ENCODE measurements at places on chromosomes 2 and 18. TPM values are rescaled to one million over a fixed set of nuclear protein-coding genes. Genes with fewer than 3 reads are reported as not detected.
A peak's percentile ranks its signal among the peaks of the same experiment; 100 is the strongest.

DNA sequence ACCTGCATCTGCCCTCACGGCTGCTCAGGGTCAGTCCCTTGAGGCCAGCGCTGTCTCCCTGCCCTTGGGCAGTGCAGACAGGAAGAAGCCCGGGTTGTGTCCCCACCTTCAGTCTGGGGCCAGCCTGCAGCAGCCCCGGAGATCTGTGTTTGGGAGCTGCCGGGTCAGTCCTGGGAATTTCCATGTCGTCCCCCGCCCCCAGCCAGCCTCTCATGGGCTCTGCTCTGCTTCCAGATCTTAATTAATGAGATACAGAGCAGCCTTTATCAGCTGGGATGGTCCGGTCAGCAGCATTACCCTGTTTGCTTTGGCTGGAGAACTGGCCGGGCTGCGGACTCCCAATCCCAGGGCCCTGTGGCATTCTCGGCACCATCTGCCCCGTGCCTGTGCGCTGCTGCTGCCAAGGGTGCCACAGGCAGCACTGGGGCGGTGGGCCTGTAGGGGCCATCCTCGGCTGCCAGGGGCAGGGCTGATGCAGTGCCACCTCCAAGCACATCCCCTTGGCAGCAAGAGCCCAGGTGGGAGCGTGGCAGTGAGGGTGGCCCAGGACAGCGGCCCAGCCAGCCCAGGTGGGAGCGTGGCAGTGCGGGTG lies 2.4 kb downstream of the BOK start:
- DNase-seq: no peak
- no peaks in the 10 kb centered on the region for H3K36me3 ChIP-seq
- peaks cover 34% of the 10 kb centered on the region for H3K4me1 ChIP-seq
- H3K27me3 ChIP-seq: no peaks in the 10 kb centered on the region
- H3K4me3 ChIP-seq: no peak overlapping the region
- H3K27ac ChIP-seq: peak overlapping the region; percentile 86

- no peaks in the 10 kb centered on the region for H3K36me3 ChIP-seq
- no peak for DNase-seq
- H3K4me1 ChIP-seq: no peaks in the 10 kb centered on the region
- no peaks in the 10 kb centered on the region for H3K27me3 ChIP-seq
Measured at GRCh38 chr2:231655488-231655887, 52.8 kb upstream of the PTMA start.

GRCh38 chr18:23069481-23069880 lies 65.8 kb upstream of the CABLES1 start:
- H3K36me3 ChIP-seq: no peaks in the 10 kb centered on the region
- no peak overlapping the region for H3K4me3 ChIP-seq
- no peak for DNase-seq
- H3K27me3 ChIP-seq: no peaks in the 10 kb centered on the region
- no peak overlapping the region for H3K27ac ChIP-seq

- H3K27me3 ChIP-seq: no peaks in the 10 kb centered on the region
- no peaks in the 10 kb centered on the region for H3K36me3 ChIP-seq
- no peak overlapping the region for H3K27ac ChIP-seq
- DNase-seq: no peak
Measured at GRCh38 chr2:156511803-156512202, 75.6 kb downstream of the GPD2 start.

DNA sequence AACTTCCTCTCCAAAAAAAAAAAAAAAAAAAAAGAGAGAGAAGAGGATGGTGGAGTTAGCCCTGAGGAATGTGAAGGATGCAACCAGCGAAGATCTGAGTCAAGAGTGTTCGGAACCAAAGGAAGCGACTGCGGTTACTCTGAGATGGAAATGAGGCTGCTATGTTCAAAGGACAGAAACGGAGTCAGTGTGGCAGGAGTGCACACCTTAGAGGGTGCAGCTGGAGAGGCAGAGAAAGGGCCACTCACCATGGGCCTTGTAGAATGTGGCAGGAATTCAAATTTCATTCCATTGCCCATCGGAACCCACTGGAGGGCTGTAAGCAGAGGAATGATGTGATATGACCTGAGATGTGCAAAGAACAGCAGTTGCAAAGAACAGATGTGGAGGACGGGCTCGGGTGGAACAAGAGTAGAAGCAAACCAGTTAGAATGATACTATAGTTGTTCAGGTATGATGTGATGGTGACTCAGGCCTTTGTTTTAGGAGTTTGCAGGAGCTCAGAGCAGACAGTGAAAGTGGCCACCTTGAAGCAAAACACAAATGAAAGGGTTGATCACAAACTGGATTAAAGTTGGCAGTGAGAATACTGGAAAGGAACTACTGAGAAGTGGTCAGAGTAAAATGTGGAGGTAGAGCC lies 22.6 kb downstream of the ITGA6 start:
- H3K4me1 ChIP-seq: peaks cover 6% of the 10 kb centered on the region
- H3K27me3 ChIP-seq: no peaks in the 10 kb centered on the region
- no peaks in the 10 kb centered on the region for H3K36me3 ChIP-seq
- H3K27ac ChIP-seq: no peak overlapping the region
- no peak overlapping the region for H3K4me3 ChIP-seq

Gene PLB1
- 6.1 TPM for total RNA-seq

DNA sequence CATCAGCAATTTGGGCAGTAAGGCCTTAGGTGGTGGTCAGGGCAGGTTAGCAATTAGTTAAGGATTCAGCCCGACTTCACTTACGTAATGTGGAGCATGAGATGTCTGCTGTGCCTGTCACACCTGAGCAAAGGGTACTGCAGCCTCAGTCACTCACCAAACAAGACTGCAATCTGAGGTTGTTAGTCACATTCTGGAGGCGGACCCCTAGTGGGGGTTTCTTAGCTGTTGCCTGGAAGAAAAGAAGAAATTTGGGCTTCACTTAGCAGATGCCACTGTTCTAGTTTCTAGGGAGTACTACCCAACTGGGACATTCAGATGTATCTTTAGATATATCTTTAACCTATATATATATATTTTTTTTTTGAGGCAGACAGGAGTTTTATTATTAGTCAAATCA lies 529.9 kb downstream of the SLC4A3 start:
- H3K27ac ChIP-seq: no peak overlapping the region
- no peaks in the 10 kb centered on the region for H3K4me1 ChIP-seq
- no peak overlapping the region for H3K4me3 ChIP-seq
- no peaks in the 10 kb centered on the region for H3K27me3 ChIP-seq
- no peaks in the 10 kb centered on the region for H3K36me3 ChIP-seq

Gene VWA3B
- 7.8 TPM for total RNA-seq

DNA sequence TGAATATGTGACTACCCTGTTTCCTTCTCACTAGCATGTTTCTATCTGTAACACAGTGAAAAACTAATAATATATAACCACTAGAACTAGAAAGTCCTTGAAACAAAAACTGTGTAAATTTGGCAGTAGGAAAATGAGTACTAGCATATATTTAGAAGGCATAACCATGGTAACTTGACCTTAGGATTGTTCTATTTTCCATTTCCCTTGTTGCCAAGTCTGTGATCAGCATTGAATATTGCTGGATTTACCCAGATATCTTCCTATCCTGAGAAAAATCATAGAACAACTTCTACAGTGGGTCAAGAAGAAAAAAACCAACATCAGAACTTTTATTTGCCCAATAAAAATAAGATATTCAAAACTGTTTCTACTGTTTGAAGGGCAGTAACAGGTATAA lies 563.9 kb upstream of the NRXN1 start:
- no peak overlapping the region for H3K4me3 ChIP-seq
- DNase-seq: no peak
- H3K27ac ChIP-seq: no peak overlapping the region
- no peaks in the 10 kb centered on the region for H3K4me1 ChIP-seq
- no peaks in the 10 kb centered on the region for H3K27me3 ChIP-seq

DNA sequence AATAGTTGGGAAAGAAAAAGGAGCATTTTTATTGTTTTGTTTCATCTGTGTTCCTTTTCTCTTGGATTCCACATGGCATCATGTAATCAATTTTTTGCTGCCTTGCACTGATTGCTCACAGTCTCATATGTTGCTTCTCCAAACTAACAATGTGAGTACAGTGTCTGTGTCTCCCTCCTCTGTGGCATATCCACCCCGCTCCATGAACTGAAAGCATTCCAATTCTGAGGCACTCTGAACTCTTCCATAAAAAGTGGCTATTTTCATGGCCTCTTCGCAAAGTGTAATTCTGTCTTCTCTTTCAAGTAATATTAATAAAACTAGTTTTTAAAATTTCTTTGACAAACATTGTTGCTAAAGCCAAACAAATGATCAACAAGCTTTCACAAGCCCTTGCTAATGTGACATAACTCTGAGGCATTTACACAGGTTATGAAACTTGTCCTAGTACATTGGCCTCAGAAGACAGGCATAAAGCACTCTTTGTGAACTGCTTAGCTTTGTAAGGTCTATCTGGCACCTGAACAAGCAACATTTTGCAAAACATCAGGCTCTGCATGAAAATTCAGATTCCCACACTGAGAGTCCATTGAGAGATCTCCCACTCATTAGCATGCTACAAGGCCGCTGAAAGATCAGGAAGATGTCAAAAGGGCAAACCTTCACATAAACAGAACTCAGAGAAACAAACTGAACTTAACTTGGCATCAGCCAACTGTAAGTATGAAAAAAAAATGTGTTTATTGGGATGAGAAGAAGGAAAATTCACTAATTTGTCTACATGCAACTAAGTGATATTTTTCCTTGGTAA lies 33.0 kb downstream of the GPR75 start:
- H3K4me1 ChIP-seq: no peaks in the 10 kb centered on the region
- H3K36me3 ChIP-seq: no peaks in the 10 kb centered on the region
- no peaks in the 10 kb centered on the region for H3K27me3 ChIP-seq
- no peak overlapping the region for H3K4me3 ChIP-seq
- DNase-seq: no peak
- H3K27ac ChIP-seq: no peak overlapping the region

Gene LRRFIP1
- 256 TPM for total RNA-seq

DNA sequence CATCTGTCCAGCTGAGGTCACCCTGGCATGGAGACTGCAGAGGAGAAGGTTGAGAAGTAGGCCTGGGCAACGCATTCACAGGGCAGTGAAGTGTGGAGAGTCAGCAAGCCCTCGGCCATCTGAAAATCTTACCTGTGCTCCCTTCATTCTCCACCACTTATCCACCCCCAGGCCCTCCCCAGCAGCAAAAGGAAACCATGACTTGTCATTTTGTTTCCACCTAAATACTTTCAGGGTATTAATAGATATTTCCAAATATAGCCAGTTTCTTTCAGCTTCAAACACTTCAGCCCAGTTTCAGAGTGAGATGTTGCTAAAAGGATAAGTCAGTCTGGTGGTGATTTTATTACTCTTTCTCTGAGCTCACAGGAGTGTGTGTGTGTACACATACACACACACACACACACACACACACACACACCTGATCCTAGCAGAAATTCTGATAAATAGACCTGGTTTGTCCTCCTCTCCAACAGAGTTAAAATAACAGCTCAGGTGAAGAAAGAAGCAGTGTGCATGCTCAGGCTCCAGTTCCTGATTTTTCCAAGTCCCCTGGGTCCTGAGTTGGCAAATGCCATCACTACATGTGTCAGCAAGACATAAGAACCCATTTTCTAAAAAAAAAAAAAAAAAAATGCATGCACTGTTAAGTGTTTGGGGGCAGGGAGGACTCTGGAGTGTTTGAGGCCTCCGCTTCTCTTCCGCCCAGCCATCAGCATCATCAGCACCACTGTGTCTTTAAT lies 82.8 kb downstream of the LOXHD1 start:
- no peak overlapping the region for H3K27ac ChIP-seq
- H3K4me3 ChIP-seq: no peak overlapping the region

Gene MOB4
- total RNA-seq: 18.5 TPM

DNA sequence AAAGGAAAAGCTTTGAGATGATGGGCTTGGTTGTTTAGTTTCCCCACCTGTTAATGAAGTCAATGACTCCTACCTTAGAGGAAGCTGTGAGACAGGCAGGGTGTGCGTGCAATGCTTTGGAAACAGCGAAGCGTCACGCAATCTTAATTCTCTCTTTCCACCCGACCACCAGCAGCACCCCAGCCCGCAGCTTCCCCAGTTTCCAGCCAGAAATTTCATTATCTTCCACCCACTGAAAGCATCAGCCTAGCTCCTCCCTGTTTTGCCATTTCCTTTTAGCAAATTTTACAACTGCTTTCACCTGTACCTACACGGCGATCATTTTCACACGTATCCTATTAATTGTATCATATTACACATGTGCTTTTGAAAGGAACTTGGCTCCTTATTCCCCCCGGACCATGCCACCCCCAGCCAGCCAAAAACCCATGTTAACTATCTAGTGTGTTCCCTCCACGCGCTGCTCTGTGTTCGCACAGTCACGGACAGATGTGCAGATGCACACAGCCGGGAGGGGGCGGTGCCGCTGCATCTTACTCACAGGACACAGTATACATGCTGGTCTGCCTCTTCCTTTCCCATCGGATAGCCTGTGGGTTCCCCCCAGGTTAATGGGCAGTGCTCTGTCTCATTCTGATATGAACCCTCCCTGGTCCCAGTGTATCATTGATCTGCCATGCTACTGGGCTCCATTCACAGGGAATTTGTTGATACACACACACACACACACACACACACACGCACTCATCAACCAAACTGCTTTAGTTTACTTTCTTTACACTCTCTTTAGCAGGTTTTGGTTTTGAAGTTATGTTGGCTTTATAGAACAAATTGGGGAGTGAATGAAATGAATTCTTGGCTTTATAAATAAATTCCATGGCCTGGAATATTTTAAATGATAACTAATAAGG lies 22.4 kb downstream of the CYP27C1 start:
- H3K4me1 ChIP-seq: no peaks in the 10 kb centered on the region
- no peaks in the 10 kb centered on the region for H3K27me3 ChIP-seq
- no peak overlapping the region for H3K27ac ChIP-seq
- H3K36me3 ChIP-seq: no peaks in the 10 kb centered on the region
- no peak overlapping the region for H3K4me3 ChIP-seq
- DNase-seq: peak; percentile 86

DNA sequence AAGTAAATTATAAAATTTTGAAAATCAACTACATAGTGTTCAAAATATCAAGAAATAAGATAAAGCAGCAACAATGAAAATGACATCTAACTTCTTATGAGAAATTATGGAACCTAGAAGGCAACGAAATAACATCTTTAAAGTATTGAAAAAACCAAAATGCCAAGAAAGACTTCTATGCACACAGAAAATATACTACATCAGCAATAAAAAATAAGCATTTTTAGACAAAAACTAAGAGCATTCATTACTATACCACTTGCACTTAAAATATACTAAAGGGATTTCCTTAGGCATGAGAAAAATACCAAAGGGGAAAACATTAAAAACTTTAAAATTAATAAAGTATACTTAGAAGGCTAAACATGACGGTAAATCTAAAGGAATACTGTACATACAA lies 556.3 kb downstream of the NUP35 start:
- no peaks in the 10 kb centered on the region for H3K4me1 ChIP-seq
- no peak for DNase-seq
- no peak overlapping the region for H3K4me3 ChIP-seq
- no peak overlapping the region for H3K27ac ChIP-seq
- no peaks in the 10 kb centered on the region for H3K36me3 ChIP-seq

- no peaks in the 10 kb centered on the region for H3K36me3 ChIP-seq
- H3K4me3 ChIP-seq: no peak overlapping the region
- H3K27ac ChIP-seq: no peak overlapping the region
- H3K27me3 ChIP-seq: no peaks in the 10 kb centered on the region
- DNase-seq: no peak
Measured at GRCh38 chr2:19425419-19425818, 67.0 kb upstream of the OSR1 start.

- no peak overlapping the region for H3K27ac ChIP-seq
- H3K4me3 ChIP-seq: no peak overlapping the region
- H3K4me1 ChIP-seq: no peaks in the 10 kb centered on the region
- no peaks in the 10 kb centered on the region for H3K36me3 ChIP-seq
- no peaks in the 10 kb centered on the region for H3K27me3 ChIP-seq
Measured at GRCh38 chr2:24110660-24111303, 12.4 kb downstream of the PFN4 start.

Gene DSG1
- total RNA-seq: not detected
